ENCODE measurements at places on chromosomes 5 and 9. TPM values are rescaled to one million over a fixed set of nuclear protein-coding genes. Genes with fewer than 3 reads are reported as not detected.

Gene GDNF
- not detected for total RNA-seq

Gene HRH2
- 0.19 TPM for total RNA-seq

- DNase-seq: no peak
Measured at GRCh38 chr5:83156001-83156400, 78.7 kb downstream of the XRCC4 start.

DNA sequence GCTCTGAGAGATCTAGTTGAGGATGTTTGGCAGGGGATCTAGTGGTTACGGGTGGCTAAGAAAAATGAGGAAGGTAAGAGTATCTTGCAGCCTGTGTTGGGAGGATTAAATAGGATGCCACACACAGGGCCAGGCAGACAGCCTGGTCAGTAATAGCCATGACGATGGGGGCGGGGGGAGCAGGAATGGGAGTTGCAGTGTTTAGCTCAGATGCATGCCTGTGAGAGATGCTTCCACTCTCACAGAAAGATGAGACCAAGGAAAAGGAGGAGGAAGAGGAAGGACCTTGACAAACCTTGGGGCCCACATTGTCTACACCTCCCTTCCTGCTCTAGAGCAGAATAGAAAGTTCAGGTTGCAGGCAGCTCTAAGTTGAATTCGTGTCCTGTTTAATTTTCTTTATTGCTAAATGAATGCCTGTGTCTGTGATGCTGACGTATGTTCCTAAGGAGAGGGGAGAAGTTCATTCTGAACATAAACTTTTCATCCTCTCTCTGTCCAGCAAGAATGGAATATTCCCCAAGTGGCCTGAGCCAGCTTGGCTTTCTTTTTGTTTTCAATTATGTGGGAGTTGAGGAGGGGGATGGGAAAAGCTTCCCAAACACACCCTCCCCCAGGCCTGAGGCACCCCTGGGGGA lies 28.7 kb downstream of the TGFBI start:
- DNase-seq: no peak

DNA sequence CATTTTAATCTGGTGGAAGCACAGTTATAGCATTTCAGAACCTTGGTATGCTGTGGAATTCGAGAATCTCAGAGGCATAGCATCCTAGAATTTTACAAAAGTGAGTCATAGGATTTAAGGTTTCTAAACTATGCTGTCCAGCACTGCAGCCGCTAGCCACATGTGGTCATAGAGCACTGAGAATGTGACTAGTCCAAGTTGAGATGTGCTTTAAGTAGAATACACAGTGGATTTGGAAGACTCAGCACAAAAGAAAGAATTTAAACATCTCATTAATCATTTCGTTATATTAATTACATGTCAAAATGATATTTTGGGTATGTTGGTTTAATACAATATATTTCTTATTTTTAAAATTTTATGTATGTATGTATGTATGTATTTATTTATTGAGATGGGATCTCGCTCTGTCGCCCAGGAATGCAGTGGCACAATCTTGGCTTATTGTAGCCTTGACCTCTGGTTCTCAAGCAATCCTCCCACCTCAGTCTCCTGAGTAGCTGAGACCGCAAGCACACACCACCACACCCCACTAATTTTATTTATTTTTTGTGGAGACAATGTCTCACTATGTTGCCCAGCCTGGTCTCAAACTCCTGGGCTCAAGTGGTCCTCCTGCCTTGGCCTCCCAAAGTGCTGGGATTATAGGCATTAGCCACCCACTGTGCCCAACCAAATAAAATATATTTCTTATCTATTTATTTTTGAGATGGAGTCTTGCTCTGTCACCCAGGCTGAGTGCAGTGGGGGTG lies 20.4 kb upstream of the RPS14 start:
- no peak for DNase-seq

- no peak for DNase-seq
Measured at GRCh38 chr5:105907016-105907415, 1763.7 kb downstream of the EFNA5 start.
